GDM1 (cell line): ENCODE measurements at places on chromosomes 1 and 21.

DNA sequence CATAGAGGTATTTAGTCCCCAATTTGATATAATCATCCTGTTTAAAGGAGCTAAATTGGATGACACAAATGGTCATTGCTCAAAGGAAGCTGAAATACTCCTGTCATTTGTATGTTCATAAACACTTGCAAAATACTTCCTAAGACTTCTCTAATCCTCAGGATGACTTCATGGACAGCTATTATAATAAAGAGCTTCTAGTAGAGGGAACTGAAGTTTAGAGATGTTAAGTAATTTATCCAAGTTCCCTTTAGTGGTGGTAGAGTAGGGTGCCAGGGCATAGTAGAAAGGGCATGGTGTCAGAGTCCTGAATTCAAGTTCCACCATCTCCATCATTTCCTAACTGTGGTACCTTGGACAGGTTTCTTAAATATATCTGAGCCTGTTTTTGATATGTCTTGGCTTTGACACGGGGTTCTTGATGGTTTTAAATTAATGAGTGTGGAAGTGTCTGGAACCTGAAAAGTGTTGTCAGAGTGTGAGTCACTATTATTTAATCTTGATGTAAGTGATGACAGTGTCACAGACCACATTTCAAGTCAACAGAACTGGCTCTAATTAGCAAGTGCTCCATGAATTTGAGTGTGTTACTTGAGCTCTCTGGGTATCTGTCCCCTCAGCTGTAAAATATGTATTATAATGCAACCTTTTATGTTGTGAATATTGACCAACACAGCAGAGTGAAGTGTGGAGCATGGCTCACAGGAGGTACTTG is 12.1 kb upstream of the GBP6 start:
- DNase-seq, result no peak

GRCh38 chr21:36396971-36397370 is 11.8 kb downstream of the CHAF1B start:
- no peak for DNase-seq

DNA sequence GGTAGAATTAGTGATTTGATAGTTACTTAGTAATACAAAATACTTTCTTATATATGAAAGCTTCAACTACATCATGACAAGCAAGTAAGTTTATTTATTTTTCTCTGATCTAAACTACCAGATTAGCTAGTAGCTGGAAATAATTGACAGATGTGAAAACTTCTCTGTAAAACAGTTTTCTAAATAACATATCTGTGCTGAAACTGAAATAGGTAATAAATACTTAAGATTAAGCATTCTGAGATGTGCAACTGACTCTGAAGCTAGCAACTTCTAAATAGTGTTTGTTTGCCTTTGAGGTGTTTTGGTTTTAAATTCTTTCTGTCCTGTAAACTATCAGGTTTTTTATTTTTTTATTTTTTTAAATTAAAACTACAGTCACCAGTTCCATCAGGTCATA is 18.5 kb upstream of the LHX8 start:
- DNase-seq, result no peak

GRCh38 chr1:245880754-245881403 is 626.2 kb downstream of the SMYD3 start:
- DNase-seq, result no peak

DNA sequence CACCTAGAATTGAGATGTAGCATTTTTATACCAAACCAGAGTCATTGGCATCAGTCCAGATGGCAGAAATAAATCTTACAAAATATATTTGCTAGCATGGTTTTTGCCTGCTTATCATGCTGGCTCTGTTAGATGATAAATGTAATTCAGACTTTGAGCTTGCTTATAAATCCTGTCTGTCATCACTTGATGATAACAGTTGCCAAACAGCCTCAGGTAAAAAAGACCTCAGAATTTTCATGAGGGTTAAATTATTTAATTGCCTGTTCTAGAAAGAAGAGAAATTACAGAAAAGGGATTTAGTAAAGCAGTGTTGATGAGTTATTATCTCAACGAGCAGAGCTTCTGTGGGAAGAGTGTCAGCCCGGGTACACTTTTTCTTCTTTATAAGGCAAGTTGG is 83.3 kb downstream of the FNBP1L start:
- DNase-seq, result no peak

DNA sequence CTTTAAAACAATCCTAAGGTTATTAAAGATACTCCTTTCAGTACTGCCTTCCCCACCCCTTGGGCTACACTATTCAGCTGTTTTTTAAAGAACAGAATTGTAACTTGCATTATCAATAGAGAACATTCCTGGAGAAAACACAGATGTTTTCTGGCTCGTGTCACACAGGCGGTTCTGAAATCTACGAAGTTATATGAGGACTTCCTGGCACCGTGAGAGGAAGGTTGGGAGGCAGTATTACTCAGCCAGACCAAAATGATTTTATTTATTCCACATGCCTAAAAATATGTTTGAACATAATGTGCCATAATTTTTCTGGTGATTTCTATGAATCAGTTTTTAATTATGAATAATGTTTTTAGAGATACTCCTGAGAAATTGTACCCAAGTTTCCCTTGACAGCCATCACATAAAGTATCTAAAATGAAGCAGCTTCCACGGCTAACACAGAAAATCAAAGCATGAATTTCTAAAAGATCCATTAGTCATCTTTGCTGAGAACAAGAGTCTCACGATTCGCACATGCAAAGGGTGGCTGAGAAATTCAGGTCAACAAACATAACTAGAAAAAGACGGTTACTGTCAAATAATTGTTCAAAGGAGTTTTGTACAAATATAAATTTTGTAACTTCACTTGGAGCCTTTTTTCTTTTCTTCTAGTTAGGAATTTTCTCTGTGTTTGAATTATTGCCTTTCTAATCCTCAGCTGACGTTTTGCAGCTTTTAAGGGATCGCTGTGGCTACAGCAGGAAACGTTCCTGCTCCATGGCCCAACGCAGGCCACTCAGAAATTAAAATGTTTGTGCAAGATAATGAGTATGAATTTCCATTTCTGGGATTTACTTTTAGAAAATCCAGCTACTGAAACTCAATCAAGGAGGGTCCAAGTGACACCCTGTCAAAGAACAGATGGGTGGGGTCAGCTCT is 8.0 kb upstream of the SIM2 start:
- no peak for DNase-seq

- DNase-seq, result peak; percentile 92
Measured at GRCh38 chr1:44405031-44405797, at the start of gene RNF220. Gene RNF220, plus strand, starts transcription at chr1:44405255.

DNA sequence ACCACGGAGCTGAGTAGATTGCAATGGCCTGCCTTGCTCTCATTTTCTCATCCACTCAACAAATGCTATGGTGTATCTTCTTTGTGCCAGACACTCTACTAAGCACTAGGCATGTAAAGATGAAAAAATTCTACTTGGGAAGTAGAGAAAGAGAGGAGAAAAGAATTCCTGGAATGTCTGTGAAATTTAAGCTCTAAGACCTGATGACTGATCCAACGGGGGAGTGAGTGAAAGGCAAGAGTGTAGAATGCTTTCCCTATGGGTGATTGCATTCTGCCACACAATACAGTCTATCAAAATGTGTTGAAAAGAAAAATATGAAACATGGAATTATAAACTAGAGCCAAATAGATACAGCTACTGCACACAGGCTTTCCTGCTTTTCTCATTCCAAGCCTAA is 82.3 kb downstream of the CYYR1 start:
- DNase-seq, result no peak

DNA sequence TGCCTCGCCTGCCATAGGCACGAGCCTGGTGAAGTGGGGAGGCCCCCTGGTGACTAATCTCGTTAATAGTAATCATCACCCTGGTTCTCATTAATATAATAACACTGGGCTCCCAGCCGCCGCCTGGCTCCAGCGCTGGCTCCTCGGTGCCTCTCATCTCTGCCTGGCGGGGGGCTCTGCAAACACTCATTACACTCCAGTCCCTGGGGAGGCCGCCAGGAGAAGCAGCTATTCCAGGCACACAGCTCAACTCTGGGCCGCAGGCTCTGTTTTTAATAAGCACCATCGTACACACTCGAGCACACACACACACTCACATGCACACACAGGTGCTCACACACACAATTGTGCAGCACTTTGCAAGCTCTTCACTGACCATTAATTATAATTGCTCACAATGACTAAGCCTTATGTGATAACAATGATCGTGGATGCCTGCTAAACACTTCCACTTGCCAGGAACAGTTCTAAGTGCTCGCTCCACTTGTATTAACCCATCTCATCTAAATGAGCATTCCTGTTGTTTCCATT is 52.2 kb downstream of the SDC3 start:
- no peak for DNase-seq

DNA sequence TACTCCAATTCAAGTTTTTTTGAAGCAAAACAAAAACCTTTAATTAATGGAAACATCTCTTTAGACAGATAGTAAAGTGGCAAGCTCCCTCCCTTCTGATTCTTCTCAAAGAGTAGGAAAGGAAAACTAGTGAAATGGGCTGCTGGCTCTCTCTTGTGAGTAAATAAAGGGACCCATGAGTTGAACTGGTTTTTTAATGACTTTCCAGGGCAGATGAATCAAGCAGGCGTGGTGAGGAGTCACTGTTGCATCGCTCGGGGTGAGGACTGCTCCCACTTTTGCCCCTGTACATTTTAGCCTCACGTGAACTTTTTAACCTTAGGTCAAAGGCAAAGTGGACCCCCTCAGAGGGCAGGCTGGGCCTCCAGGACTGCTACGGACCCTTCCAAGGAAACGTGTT is 64.8 kb downstream of the ABCA4 start:
- no peak for DNase-seq

DNA sequence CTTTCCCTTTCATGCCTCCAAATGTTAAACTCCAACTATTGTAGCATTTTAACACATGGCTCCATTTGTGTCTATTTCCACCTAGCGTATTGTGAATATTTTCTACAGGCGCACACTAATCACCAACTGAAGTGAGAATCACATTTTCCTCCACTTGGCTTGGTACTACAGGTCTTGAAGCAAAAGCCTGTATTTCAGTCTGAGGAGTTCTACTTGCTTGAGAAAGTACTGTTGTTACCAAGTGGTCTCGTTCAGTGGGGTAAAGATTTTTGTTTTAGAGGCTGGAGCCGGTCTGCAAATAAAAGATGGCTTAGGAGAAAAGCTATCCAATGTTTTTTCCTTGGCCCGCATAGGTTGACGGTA is 550 bp upstream of the PTBP2 start:
- no peak for DNase-seq

DNA sequence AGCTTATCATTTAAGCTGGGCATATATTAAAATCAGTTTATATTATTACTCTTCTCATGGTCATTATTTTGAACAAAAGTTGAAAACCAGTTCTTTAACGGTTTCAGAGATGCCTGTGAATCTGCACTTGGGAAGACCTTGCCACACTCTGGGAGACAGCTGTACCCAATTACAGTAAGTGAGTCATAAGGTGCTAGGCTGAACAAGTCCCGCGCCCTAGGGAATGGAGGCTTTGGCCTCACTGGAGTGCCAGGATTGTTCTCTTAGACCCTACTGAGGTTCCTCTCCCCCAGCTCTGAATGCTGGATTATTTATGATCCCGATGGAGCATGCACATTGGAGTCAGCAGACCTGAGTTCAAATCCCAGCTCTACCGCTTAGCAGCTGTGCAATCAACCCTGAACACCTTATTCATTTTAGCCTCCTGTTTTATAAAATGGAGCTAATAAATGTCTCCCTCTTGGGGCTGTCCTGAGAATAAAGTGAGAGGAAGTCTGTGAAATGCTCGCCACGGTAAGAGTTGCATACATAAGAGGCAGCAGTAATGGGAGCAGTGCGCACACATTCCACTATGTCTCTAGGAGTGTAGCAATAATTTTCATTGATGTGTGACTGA is 266.2 kb downstream of the FOXD2 start:
- no peak for DNase-seq

DNA sequence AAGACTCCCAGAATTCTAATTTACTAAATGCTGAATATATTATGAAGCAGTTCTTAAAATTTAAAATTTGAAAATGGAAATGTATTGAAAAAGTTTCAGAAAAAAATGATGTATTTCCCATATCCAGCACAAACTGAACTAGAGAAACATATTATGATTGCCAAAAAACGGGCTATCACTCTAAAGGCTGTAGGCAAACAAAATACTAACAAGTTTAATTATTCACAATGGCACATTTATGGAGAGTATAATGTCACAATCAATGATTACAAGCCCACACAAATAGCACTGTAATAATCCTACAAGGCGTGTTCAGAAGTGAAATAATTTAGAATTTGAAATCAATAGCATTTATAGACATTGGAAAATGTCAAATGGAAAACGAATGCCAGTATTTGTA is 531.3 kb downstream of the PTBP2 start:
- no peak for DNase-seq

- no peak for DNase-seq
Measured at GRCh38 chr21:44500111-44500510, 39.9 kb downstream of the KRTAP10-1 start.

GRCh38 chr1:156026588-156026987 is 5.8 kb upstream of the SSR2 start:
- DNase-seq, result no peak

DNA sequence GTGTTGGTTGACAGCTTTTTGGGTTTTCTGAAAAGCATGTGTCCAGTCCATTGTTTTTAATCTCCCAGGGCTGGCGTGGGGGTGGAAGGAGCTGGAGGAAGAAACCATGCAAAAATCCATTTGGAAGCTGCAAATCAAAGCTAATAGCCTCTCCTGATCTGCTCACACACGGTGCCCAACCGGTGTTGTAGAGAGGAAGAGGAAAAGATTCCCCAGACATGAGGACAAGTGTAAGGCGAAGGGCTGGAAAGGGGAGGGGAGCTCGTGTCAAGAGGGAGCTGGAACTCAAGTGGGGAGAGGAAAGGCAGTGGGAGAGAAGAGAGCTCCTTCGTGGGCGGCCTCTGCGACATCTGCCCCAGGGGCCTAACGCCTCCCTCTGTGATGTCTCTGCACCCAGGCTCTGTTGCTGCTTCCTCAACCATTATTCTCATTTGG is 112.3 kb upstream of the IRF2BP2 start:
- no peak for DNase-seq

GRCh38 chr1:905071-905749 is 18.5 kb upstream of the SAMD11 start:
- DNase-seq, result no peak

- DNase-seq, result no peak
Measured at GRCh38 chr1:104932949-104933679, 1183.4 kb downstream of the AMY1C start.

DNA sequence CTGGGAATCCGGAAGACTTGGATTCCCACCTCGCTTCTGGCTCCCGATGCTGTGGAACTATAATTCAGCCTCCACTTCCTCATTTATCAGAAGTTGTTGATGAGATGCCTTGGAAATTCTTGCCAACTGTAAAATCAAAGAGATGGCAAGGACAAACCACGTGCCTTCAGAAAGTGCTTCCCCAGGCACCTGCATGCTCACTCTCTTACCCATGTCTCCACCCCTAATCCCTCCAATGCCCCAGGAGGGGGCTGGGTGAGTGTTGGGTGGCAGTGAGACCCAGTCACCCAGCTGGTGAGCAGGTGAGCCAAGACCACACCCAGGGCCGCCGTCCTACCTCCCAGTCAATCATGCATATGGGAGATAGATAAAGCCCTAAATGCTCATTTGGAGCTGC is 160.8 kb downstream of the PSMG1 start:
- no peak for DNase-seq

DNA sequence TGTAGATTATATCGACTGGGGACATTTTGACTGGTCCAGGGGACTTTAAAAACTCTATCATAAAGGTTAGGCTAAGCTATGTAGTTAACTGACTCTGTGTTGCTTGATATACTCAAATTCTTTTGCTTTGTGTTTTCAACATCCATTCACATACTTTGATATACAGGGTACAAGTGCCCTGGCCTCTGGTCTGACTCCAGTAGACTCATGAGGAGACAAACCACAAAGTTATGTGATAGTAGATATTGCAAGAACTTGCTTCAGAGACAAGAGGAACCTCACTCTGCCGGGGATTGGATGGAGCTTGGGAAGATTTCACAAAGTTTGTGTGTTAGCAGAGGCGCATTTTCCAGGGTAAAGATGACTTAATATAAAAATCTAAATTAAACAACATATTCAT is 1.3 kb downstream of the GORAB start:
- no peak for DNase-seq
